ENCODE measurements at places on chromosomes 1 and 21.
A peak's percentile ranks its signal among the peaks of the same experiment; 100 is the strongest.

DNA sequence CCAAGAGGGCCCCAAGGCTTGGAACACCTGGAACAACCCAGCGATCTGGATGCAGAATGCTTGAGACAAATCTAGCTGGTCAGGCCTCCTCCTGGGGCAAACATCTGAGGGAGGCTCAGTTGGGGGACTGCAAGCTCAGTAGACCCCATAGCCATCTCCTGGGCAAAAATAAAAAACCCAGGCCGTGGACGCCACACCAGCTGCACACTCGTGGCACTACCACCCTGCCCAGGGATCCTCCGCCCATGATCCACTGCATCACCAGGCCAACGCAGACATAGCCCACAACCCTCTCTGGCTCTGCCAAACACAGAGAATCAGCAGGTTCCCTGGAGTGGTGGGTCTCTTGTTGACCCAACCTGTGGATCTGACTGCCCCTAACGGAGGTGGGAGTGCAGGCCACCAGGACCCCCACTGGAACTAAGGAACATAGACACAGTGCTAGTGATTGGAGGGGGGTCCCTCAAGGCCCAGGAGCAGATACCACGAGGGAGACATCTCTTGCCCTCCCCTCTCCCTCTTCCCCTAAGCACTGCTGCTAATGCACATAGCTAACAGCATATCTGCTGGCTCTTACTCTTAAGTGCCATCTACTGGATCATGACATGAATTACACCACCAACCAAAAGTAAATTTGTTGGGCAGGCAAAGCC, 147.2 kb downstream of the CHD1L start:
- no peak for DNase-seq

GRCh38 chr21:34967509-34968289, 81.4 kb downstream of the RUNX1 start:
- no peak for DNase-seq

DNA sequence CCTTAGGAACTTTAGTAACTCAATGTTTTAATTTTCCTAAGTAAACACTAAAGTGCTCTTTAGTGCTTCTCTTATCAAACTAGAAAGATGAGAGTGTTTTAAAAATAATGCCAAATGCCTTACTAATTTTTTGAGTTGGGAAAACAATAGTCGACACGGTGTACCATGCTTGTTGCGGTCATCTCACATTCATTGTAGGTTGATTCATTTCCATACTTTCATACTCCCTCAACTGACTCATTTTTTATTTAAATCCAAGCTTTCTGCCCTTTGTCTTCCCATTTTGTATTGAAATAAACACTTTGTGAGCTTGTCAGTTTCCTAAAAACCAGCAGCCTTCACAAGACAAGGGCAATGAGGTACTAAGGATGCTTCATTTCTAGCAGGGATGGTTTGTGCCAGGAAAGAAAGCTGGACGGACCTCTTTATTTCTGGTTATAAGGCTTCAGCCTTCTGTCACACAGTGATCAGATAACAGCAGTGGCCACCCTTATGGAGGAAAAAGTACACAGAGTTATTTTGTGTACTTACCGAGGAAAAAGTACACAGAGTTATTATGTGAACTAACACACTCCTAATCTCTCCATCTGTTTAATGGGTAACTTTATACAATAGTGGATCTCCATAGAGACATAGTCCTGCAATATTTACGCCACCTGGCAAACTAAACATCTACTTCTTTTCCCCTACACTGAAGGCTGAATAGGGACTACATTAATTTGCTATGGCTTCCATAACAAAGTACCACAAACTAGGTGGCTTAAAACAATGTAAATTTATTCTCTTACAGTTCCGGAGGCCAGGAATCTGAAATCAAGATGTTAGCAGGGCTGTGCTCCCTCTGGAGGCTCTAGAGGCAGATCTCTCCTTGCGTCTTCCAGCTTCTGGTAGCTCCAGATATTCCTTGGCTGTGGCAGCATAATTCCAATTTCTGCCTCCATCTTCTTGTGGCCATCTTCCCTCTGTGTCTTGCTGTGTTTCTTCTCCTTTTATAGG, 13.0 kb upstream of the CCDC190 start:
- DNase-seq, result no peak

DNA sequence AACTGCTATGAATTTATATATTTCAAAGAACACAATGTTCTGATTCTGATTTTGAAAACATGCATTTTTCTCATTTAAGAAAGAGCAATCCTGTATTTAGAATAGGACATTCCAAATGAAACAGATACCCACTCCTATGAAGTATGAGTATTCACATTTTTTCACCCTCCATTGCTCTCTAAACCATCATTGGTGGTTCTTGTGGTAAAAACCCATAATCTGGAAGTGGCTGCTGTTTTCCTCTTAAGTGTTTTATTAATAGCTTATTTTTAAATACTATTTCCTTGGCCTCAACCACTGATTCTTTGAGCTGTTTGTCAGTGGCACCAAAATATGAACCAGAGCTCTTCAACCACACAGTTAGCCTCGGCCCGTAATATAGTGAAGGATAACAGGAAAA, 60.0 kb upstream of the ADAM30 start:
- no peak for DNase-seq

DNA sequence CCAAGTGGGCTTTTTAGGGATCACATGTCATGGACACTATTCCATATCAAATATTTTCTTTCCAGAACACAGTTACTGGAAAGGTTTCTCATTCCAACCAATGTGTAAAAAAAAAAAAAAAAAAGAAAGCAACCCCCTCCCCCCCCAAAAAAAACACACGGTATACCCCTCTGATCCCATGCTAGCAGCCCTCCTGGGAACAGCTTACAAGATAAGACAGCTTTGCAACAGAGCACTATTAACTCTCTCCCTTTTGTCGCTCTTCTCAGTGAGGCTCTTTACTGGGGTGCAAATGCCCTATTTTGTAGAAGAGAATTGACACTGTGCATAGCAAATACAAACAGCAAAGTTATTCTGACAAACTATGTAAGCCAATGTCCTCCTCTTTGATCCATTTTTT, 161.2 kb downstream of the NTMT2 start:
- DNase-seq, result no peak

DNA sequence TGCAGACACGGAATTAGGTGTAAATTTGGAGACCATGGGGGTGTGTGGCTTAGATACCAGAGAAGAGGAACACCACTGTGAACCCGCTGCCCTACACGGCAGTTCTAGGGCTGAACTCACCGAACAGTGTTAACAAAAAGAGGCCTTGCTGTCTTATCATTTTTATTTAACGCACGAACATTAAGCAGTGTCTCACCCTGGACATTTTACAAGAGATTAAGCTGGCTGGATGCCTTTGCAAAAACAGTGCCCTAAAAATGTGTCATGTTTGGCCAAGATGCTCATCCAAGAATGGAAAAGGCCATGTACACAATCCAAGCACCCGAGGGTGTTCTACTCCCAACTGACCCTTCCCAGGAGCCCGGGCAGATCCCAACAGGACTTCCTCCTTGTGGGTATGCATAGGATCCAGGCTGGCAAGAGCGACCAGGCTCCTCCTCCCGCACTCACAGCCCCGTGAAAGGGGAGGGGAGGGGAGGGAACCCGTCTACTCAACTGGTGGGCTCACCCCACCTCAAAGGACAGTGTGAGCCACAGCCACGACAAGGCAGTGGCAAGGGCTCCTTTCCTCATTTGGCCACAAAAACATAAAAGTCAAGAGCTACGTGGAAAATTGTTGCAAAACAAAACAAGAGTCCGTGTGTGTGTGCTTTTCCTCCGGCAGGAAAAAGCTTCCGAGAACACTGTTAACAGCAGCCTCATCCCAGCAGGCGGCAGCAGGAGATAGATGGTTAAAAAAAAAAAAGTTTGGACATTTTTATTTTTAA, 20.3 kb downstream of the C2CD2 start:
- no peak for DNase-seq

- DNase-seq, result no peak
Measured at GRCh38 chr1:160522622-160523345, at the start of gene SLAMF6. SLAMF6 (minus strand) TSS chr1:160523255; CDS start chr1:160523192, 63 bp downstream.

GRCh38 chr1:9922342-9922741, 12.3 kb upstream of the CTNNBIP1 start:
- no peak for DNase-seq

- DNase-seq, result no peak
Measured at GRCh38 chr1:50416553-50417453, 6.4 kb downstream of the DMRTA2 start.

- no peak for DNase-seq
Measured at GRCh38 chr1:158101455-158101854, 79.2 kb upstream of the CD1D start.

- DNase-seq, result no peak
Measured at GRCh38 chr1:226915672-226915995, 24.5 kb upstream of the COQ8A start.

GRCh38 chr1:7459914-7460313, 311.2 kb upstream of the VAMP3 start:
- DNase-seq, result no peak

- no peak for DNase-seq
Measured at GRCh38 chr1:3620708-3621107, 4.1 kb upstream of the TPRG1L start.

DNA sequence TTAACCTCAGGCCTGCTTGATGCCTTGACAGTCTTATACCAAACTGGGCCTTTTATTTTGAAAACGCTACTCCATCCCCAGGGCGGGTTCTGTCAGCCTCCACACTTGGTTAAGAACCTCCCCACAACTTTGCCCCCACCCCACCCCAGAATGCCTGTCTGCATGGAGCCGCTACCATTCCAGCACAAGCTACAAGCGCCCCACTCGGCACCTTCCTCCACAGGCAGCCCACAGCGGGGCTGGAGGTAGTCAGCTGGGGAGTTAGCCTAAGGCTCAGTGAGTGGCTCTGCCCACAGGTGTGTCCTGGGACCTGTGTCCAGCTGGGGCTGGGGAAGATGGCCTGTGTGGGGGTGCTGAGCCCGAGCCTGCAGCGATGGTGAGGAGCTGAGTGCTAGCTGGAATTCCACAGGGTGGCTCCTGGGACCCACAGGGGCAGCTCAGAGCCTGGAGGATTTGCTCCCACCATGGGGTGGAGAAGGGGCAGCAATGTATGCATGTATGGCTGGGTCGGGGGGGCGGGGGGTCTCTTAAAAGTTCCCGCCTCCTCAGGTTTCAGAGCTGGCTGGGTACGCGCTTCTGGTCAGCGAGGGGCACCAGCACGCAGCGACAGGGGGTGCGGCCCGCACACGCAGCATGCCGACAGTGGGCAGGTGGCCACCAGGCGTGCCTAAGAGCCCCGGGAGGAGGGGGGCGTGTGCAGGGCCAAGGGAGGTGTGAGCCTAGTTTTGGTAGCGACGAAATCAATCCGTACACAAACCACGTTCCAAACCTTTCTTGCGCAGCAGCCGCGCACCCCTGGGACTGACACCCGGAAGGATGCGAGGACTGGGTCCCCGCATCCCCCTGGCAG, 917 bp downstream of the ETNK2 start:
- peak; percentile 75 for DNase-seq

GRCh38 chr1:222814536-222815439, at the start of gene DISP1:
DISP1 (plus strand) TSS chr1:222815039; CDS start chr1:222942824, 127,785 bp downstream.
- peak; percentile 87 for DNase-seq
